Activated CD8-positive, alpha-beta T cell treated with anti-CD3 and anti-CD28 coated beads, Interleukin-2, amount 10 ng/mL, durations not matched to agents 7 days and 5 days (primary cell): ENCODE measurements at places on chromosomes 4 and X. TPM values are rescaled to one million over a fixed set of nuclear protein-coding genes. Genes with fewer than 3 reads are reported as not detected.

The STARD8 gene
- 0.55 TPM for total RNA-seq

The SGMS2 gene
- not detected for total RNA-seq

The RNF175 gene
- not detected for total RNA-seq

The NPY2R gene
- not detected for total RNA-seq

The CXorf58 gene
- 0.31 TPM for total RNA-seq

The FAM184B gene
- not detected for total RNA-seq

The MND1 gene
- total RNA-seq = 38.3 TPM

The BEND2 gene
- total RNA-seq = not detected

The ASB11 gene
- not detected for total RNA-seq

The GPAT3 gene
- total RNA-seq = 2.9 TPM

The PGM2 gene
- 49.2 TPM for total RNA-seq

The LONRF3 gene
- total RNA-seq = 0.26 TPM

The GPR50 gene
- not detected for total RNA-seq

The VGLL1 gene
- not detected for total RNA-seq

The NKX6-1 gene
- total RNA-seq = not detected

The CXorf49 gene
- not detected for total RNA-seq

The TMSB15B gene
- total RNA-seq = 9.6 TPM

The RAB41 gene
- total RNA-seq = not detected

The DMD gene
- total RNA-seq = not detected

The NDST3 gene
- total RNA-seq = not detected

The OTOP1 gene
- not detected for total RNA-seq

The S100G gene
- not detected for total RNA-seq

The CFI gene
- total RNA-seq = not detected
